Left ventricle myocardium inferior (tissue), 1 donor: ENCODE measurements at places on chromosomes 4 and X.

DNA sequence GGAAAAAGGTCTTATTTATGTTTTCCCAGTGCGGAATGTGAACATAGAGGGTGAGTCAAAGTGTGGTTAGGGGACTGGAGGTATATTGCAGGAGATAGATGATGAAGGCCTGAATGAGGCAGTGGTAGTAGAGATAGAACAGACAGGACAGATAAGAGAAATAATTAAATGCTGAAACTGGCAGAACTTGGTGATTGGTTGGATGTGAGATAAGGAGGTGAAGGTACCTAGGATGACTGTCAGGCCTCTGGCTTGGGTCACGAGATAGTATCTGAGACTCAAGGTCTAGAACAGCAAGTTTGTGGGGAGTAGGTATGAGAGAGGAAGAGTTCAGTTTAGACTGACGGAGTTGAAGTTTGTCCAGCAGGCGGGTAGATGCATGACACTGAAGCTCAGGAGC is 3.5 kb downstream of the MND1 start:
- no peak for DNase-seq

DNA sequence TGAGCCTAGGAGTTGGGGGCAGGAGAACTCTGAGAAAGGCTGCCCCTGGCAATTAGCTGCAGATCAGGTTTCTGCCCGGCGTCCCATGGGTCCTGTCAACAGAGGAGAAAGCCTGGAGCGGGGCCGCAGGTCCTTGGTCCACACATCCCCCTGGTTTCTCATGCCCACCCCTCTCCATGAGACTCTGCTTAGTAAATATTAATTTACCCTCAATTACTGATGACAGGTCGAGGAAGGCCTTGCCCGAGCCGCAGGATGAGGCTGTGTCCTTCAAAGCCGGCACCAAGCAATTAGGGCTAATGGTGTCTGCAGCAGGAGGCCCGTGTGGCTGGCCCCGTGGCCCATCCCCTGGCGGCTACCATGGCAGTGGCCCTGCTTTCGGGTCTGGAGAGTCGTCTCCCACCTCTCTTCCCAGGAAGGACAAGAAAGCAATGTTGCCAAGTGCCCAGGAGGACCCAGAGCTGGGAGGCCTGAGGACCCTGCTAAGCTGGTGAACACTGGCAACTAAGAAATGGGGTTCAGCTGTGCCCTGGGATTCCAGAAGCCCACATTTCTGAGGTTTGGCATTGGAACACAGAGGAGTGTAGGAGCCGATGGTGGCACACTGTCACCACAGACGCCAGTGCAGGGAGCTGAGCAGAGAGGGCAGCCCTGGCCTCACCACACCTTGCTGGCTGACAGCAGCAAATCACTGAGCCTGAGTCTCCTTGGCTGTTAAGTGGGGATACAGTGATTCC is 114.6 kb downstream of the CPZ start:
- peak; percentile 5 for DNase-seq

- DNase-seq: no peak
These were observed 199.3 kb upstream of the GRID2 start for GRCh38 chr4:92104506-92104905.

GRCh38 chr4:6742507-6742906 is 26.5 kb downstream of the BLOC1S4 start:
- no peak for DNase-seq

- no peak for DNase-seq
These were observed 401.5 kb upstream of the DIPK2B start for GRCh38 chrX:45602151-45602550.

DNA sequence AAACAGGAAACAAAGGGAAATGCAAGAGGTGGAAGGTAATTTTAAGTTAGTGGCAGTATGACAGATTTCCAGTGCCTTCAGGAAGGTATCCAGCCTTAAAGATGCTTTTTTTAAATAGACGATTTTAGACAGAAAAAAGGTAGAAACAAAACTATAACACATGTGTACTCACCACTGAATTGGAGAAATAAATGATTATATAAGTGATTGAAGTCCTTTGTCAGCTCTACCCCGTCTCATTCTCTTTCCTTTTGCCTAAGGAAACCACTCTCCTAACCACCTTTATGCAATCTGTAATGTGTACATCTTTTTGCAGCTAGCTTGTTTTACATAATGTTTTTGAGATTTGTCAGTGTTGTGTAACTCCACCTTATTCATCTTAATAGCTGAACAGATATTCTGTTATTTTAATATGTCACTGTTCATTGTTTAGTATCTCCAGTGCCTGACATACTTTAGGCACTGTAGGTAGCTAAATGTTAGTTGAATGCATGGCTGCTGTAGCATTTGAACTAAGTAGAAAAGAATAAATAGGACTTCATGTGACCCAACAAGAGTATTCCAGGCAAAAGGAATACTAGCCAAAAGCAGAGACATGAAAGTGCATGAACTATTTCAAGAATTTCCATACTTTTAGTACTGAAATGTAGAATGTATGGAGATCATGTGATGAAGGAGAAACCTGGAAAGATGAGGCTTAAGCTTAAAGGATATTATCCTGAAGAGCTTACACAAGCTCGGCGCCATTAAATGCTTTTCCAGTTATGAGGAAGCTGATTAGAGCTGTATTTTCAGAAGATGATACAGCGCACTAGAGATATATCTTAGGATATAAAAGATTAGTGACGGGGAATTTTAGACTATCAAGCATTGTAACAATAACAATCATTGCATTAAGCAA is 865 bp downstream of the FAM200B start:
- DNase-seq: no peak

DNA sequence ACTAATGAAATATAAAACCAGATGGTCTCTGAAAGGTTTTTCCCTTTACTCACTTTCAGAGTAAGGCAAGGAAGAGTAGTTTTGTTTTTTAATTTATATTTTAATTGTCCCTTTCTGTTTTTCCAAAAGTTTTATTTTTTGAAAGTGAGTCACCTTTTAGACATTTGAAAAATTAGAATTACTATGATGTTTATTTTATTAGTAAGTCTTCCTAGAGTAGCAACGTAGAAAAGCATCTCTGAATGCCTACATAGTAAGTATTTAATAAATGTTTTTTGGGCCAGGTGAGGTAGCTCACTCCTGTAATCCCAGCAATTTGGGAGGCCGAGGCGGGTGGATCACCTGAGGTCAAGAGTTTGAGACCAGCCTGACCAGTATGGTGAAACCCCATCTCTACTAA is 51.1 kb downstream of the TET2 start:
- no peak for DNase-seq

GRCh38 chrX:14497184-14497666 is 32.1 kb upstream of the GLRA2 start:
- no peak for DNase-seq

- no peak for DNase-seq
These were observed 9.6 kb upstream of the CHRNA9 start for GRCh38 chr4:40325406-40326019.

- DNase-seq: no peak
These were observed 956.7 kb downstream of the GLUD2 start for GRCh38 chrX:122004127-122004526.

GRCh38 chrX:109619771-109620170 is 5.2 kb downstream of the KCNE5 start:
- DNase-seq: no peak

GRCh38 chrX:103533511-103534216 is 14.4 kb upstream of the RAB40A start:
- DNase-seq: peak; percentile 71

GRCh38 chr4:75484190-75484589 is 30.0 kb downstream of the RCHY1 start:
- no peak for DNase-seq

- no peak for DNase-seq
These were observed 22.1 kb downstream of the EPGN start for GRCh38 chr4:74330295-74330750.

GRCh38 chr4:70619778-70620177 is 8.8 kb upstream of the ENAM start:
- DNase-seq: no peak

DNA sequence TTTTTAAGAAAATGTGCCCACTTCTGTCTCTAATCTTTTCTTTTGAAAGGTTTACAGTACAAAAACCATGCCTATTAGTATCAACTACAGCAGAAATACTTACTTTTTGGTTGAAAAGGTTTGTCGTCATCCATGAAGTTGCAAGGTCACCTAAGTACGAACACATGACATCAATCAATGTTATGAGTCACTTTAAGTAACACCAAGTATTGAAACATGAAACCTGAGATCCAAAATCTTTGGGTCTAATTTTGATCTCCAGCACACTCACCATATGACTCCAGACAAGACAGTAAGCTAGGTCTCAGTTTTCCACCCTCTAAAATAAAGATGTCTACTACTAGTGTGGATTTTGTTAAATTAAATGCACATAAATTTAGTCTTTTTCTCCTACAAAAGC is 8.4 kb downstream of the ZNF280C start:
- no peak for DNase-seq

DNA sequence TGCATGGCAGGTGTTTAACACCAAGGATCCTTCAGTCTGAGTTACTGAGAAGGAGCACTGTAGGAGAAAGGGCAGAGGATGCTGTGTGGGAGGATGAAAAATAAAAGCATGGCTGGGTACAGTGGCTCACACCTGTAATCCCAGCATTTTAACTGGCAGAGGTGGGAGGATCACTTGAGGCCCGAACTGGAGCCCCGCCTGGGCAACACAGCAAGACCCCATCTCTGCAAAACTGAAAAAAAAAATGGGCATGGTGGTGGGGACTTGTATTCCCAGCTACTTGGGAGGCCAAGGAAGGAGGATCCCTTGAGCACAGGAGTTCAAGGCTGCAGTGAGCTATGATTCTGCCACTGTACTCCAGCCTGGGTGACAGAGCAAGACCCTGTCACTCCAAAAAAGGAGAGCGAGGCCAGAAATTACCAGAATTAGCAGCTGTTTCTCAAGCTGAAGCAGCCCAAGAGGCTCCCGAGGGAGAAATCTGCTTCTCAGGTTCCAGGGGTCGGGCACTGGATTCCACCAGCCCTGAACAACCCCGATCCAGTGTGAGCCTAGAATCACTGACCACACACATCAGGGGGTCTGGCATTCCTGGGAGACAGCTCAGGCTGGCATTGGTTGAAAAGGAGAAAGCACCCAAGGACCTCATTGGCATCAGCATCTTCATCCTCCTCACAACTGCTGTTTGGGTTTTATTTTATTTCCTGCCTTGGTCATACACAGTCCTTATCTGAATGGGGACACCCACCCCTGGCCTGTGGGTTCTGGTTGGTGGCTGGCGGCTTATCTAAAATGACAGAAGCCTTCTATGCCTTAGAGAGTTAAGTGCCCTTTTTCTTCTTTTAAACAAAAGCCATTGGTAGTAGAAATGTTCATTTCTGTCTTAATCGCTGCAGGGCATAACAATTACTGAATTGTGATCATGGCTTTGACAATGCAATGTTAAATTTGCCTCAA is 66.3 kb upstream of the TRIM2 start:
- DNase-seq: no peak

DNA sequence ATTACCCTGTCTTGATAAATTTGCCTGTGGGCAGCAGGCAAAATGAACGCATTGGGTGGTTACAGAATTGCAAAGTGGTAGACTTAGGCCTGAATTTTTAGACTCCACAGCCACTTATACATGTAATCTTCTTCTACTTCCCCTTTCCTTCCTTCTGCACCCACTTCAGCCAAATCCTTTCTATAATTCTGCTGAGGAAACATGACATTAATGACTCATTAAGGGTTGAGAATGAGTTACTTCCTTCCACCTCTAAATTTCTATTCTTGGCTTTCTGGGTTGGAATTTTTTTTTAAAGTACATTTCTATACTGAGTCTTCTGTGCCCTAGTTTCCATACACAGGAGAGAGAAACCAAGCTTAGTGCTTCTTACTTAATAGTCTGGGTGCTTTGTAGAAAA is 10.1 kb downstream of the PAPSS1 start:
- no peak for DNase-seq

DNA sequence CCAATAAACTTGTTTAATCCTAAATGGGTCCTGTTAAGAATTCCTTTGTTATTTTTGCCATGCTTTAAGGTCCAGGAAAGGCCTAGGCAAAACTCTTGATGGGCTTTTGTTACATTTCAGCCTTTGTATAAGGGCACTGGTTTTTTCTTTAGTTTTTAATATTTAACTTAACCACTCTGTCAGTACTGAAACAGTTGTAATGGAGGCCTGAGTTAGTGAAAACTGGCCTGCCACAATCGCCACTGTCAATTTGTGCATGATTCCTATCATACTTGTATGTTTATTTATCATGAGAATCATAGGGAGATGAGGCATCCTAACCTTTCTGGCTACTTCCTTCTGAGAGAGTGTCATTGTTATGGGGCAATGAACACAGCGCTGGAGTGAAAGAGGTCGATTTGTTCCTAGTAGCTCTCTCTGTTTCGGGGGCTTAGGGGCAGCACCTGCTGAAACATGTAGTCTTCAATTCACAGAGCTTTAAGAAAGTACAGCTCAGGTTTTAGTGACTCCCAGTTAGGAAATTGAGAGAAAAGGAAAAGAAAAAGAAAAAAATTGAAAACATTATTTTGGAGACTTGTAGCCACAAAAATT is 393.8 kb upstream of the FSTL5 start:
- DNase-seq: no peak

DNA sequence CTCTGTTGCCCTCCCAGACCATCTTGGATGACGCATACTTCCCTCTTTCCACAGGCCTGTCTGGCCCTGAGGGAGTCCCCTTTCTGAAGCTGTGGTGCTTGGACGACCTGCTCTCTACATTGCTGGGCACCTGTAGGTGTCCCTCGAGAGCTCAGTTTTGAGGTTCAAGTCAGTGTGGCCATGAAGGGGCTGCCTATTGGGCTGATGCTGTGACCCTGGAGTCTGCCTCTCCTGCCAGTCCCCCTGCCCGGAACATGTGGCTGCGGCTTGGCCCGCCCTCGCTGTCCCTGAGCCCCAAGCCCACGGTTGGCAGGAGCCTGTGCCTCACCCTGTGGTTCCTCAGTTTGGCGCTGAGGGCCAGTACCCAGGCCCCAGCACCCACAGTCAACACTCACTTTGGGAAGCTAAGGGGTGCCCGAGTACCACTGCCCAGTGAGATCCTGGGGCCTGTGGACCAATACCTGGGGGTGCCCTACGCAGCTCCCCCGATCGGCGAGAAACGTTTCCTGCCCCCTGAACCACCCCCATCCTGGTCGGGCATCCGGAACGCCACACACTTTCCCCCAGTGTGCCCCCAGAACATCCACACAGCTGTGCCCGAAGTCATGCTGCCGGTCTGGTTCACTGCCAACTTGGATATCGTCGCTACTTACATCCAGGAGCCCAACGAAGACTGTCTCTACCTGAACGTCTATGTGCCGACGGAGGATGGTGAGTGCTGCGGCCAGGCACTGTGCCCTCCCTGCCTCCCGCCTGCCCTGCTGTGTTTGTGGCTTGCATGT is 3.0 kb downstream of the NLGN3 start:
- no peak for DNase-seq

- DNase-seq: no peak
These were observed 38.3 kb downstream of the TKTL1 start for GRCh38 chrX:154333837-154334271.

- DNase-seq: no peak
These were observed 67.7 kb downstream of the RHOH start for GRCh38 chr4:40264497-40264896.

GRCh38 chr4:19698961-19699360 is 552.7 kb upstream of the SLIT2 start:
- DNase-seq: no peak

- DNase-seq: no peak
These were observed 737.5 kb upstream of the MAGEB2 start for GRCh38 chrX:29477878-29478277.

- no peak for DNase-seq
These were observed 33.8 kb downstream of the WWC2 start for GRCh38 chr4:183132865-183133264.

- no peak for DNase-seq
These were observed 71.4 kb upstream of the STIM2 start for GRCh38 chr4:26789208-26789607.

GRCh38 chr4:35757836-35758235 is 486.5 kb downstream of the ARAP2 start:
- no peak for DNase-seq

GRCh38 chr4:67616478-67616877 is 58.0 kb downstream of the STAP1 start:
- no peak for DNase-seq
